ENCODE measurements at places on chromosomes 1 and 21.
A peak's percentile ranks its signal among the peaks of the same experiment; 100 is the strongest.

DNA sequence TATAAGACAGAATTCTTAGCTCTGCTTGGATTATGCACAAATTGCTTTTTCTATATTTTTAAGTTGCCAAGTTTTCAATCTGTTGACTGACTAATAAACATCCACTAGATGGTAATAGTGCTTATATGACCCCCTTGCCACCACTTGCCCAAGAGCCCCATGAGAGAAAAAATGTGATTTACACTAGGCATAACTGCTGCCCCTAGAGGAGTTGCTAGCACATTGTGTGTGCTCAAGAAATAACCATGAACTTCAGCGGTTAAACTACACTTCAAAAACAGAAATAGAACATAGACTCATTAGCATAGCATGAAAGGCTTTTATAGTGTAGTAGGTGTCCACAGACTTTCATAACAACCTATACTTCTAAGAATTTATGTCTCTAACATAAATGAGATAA is 61.4 kb downstream of the BRINP3 start:
- DNase-seq = no peak

- DNase-seq = no peak
Measured at GRCh38 chr1:200838676-200839445, 33.9 kb upstream of the GPR25 start.

DNA sequence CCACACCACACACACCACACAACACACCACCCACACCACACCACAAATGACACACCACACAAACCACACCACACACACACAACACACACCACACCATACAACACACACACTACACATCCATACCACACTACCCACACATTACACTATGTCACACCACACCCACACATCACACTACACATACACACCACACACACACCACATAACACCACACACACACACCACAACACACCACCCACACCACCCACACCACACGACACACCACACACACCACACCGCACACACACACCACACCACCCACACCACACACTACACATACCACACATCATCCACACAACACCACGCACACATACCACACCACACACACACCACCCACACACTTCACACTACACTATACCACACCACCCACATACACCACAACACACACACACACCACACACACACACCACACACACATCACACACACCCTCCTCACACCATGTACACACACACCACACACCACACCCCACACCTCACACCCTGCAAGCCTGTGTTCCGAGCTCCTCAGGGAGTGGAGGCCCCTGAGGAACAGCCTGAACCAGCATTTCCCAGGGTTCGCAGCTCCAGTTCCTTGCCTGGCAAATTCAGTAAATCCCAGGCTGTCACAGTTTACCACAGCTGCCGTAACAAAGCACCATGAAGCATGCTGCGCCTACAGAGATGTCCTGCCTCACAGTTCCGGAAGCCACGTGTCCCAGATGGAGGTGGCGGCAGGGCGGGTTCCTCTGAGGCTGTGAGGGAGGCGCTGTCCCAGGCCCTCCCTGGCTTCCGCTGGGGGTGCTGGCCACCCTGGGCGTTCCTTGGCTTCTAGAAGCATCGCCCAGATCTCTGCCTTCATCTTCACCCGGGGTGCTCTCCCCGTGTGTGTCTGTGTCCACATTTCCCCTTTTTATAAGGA is 69.8 kb upstream of the ATP5PO start:
- DNase-seq = no peak

DNA sequence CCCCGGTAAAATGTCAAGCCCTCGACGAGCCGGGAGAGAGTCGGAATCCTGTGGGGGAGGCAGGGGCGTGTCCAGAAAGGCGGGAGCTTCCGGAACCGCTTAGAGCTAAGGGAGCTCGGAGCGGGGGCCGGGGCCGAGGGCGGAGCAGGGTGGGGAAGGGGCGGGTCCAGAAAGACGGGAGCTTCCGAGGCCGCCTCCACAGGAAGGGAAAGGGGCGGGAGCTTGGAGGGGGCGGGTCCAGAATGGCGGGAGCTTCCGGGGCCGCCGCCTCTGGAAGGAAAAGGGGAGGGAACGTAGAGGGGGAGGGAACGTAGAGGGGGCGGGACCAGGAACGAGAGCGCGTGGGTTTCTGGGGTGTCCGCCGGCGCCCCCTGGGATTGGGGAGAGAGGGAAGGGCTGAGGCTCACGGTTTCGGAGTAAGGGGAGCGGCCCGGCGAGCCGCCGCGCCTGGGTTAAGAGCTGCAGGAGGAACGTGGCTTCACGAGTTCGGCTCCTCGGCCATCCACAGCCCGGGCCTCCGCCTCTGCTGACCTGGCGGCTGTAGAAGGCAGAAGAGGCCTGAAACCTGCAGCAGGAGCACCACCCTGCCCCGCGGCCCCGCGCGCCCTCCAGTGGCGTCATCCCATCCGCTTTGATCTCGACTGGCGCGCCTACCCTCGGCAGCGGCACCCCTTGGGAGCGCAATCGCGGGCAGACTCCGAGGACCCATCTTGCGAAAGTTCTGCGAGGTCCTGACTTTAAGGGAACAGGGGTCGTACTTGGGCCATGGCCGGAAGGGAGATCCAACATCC is 23.0 kb upstream of the HPDL start:
- peak; percentile 99 for DNase-seq

GRCh38 chr1:236113324-236114032 is 28.9 kb upstream of the GPR137B start:
- no peak for DNase-seq

- DNase-seq = no peak
Measured at GRCh38 chr1:94592571-94592920, 51.0 kb upstream of the F3 start.

- DNase-seq = peak; percentile 68
Measured at GRCh38 chr1:5509664-5510452, 482.4 kb downstream of the NPHP4 start.

- DNase-seq = no peak
Measured at GRCh38 chr1:89198491-89199072, at the start of gene GBP4. Gene GBP4 (minus strand): TSS chr1:89198942. CDS start chr1:89198834, 108 bp downstream.

- DNase-seq = no peak
Measured at GRCh38 chr1:169488157-169488556, 2.4 kb upstream of the SLC19A2 start.

GRCh38 chr1:232863544-232864275 is 58.5 kb downstream of the MAP10 start:
- DNase-seq = no peak

- DNase-seq = no peak
Measured at GRCh38 chr1:180540697-180541594, 17.8 kb upstream of the OVAAL start.

GRCh38 chr1:56255516-56256152 is 323.7 kb downstream of the PLPP3 start:
- DNase-seq = no peak

- no peak for DNase-seq
Measured at GRCh38 chr1:198167436-198167934, 10.7 kb downstream of the NEK7 start.

DNA sequence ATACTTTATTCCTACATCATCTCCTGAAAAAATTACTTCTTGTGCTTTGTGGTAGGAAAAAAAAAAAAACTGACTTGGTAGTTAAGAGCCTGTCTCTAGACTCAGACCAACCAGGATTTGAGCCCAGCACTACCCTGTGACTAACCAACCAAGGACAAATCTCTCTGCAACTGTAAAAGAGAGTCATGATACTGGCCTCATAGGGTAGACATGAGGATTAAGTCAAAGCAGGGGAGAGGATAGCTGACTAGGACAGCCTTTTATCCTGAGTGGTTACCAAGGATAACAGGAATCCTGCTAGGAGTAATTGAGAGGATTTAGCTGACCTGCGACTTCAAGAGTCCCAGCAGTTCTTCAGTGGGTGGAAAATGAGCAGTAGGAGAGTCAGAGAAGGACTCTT is 112.8 kb downstream of the C1orf21 start:
- DNase-seq = no peak

DNA sequence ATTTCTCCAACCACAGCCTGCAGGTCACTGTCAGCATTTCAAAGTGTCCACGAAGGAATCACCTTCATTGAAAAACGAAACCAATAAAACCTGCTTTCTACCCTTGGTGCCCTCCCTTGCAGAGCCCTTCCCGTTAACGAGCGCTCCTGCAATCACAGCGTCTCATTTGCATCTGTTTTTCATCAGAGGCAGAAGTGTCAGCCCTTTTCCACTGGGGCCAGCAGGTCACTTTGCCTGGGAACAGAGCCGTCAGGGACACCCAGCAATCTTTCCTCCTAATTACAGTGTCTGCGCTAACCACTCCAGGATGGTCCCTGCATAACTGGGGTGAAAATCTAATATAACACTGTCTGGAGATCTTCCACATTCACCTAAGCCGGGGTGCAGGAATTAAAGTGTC is 85.3 kb downstream of the PSMG1 start:
- DNase-seq = peak; percentile 56

GRCh38 chr1:246329900-246330299 is 177.2 kb downstream of the SMYD3 start:
- DNase-seq = no peak

DNA sequence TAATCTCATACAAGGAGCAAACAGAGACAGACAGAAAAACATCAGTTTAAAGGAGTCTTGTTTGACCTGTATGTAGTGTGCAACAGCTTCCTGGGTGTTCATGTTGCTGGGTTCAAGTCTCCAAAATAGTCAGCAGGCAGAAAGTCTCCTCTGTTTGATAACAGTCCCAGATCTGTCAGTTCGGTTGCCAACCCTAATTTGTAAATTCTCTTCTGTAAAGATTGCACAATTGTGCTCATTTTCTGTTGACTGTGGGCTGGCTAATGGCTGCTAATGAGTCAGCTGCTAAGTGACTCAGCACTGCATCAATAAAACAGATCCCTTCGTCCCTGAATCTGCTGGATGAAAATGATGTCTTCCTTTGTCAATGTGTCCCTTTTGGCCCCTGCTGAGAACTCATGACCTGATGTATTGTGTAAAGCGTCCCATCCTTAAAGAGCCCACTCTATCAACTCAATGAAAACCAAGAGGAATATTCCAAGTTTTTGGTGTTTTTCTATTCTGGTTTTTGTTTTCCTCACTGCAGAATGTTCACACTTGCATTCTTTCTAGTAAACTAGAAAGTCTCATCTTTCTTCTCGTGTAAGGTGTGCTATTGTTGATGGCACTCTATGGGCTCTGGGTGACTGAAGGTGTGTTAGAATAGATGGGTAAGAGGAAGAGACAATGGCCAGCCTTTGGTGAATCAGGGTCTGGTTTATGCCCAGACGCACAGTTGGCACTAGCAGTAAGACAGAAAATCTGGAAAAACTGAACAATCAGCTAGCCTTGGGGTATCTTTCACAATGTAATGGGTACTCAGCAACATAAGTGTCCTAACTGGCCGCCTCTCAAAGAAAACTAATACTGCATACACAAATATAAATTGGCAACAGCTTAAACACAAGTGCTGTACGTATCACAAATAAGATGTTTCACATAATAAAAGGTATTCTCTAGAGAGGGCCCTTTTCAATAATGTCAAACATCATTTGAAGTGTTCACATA is 75.1 kb upstream of the SIPA1L2 start:
- DNase-seq = peak; percentile 83

DNA sequence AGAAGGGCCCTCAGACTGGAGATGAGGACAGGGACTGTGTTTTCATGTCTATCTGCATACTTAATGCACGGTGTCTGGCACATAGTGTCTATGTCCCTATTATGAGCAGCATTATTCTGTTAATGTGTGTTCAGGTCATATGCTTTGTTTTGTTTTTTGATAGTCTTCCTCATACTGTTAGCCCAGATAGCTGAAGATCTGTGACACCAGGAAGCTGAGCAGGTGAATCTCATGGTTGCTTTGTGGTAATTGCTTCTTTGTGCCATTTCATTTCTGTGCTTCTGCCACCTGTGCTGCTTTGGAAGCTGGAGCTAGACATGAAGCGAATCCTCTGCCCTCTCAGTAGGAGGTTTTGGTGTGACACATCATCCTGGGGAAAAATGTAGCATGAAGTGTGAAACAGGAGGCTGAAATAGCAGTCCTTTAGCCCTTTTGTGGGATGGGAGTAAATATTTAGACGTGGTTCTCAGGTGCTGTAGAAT is 15.8 kb downstream of the SMAP2 start:
- no peak for DNase-seq

DNA sequence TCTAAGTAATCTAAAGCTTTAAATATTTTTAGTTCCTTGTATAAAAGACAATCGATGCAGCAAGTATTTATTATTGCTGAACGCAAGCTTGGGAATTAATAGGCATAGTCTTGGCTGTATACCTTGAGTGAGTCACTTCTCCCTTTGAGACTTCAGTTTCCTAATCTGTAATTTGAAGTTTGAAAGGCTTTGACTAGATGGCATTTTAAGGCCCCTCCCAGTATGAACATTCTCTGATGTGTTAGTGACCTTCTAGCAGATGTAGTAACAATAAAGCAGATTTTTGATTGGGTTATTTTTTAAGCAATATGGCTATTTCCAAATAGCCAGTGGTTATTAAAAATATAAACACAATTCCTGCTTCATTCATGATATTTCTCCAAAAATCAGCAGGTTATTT is 58.2 kb downstream of the DUSP10 start:
- DNase-seq = no peak

GRCh38 chr1:230137337-230137815 is 70.3 kb downstream of the GALNT2 start:
- no peak for DNase-seq

- peak; percentile 88 for DNase-seq
Measured at GRCh38 chr1:151058692-151059091, 730 bp downstream of the CDC42SE1 start.

DNA sequence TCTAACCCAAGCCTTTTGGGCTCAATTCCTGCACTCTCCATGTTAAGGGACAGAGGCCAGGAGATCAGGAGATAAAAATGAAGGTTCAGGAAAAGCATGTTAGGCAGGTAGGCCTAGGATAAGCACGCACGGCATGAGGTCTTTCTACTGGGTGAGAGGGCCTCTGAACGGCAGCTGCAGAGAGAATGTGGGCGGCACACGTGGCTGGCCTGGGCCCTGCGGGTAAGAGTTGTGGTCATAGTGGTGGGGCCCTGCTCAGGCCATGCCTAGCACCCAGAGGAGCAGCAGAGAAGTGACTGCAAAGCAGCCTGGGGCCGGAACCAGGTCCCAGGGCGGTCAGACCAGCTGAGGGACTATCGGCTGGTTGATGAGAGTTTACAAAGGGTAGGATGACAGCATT is 7.5 kb upstream of the FOXO6 start:
- peak; percentile 89 for DNase-seq

- DNase-seq = no peak
Measured at GRCh38 chr1:50252196-50252595, 143.5 kb downstream of the ELAVL4 start.

All from islet precursor cell (in vitro differentiated cells).